Neural progenitor cell (in vitro differentiated cells): ENCODE measurements at places on chromosomes 7 and 10.
A peak's percentile ranks its signal among the peaks of the same experiment; 100 is the strongest.

DNA sequence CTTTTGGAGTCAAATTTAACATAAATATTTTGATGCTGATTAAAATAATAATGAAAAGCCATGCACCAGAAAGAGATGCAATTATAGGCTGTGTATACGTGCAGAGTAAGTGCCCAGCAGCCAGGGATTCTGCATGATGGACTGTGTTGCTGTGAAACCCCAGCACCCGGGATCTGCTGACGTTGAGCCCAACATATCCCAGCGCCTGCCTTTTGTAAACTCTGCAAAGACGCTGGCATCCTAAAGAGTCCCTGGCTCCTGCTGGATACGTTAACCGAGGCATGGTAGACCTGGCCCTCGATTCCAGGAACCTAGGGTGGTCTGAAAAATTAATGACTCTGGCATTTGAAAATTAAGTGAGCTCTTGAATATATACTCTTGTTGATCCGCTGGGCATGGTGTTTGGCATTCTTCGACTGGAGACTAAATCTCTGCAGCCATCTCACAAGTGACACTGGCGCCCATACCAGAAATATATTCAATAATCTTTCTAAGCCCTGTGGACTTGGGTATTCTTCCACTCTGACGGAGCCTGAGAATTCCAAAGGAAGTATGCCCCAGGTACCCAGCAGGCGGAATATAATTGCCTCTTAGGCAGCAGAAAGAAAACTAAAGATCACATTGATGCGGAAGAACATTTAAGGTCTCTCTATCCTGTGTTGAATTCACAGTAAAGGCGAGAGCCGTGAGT is 191.2 kb upstream of the SH2B2 start:
- DNase-seq = no peak

DNA sequence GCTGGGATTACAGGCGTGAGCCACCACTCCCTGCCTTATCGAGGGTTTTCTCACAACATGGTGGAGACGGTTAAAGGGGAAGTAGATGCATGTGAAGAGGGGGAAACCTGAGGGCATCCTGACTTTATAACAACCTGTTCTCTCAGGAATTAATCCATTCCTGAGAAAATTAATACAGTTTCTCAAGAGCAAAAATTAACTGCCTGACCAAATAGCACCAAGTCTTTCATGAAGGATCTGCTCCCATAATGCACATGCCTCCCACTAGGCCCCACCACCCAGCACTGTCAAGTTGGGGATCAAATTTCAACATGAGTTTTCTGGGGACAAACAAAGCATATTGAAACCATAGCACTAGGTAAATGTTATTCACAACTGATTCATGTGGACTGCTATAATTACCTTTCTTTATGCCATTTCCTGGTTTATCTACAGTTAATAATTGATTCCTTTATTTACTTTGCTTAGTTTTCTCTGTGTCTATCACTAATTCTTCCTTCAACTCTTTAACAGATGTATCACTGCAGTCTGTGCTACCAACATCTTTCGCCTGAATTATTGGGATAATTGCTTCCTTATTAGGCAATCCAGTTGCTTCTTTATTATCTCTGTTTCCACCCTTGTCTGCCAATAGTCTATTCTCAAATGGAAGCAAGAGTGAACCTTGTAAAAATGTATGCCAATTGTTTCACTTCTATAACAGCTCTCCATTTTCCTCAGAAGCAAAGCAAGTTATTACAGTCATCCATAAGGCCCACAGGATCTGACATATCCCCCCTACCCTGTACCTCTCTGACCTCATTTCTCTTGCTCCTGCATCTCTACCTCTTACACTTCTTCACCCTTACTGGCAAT is 12.9 kb upstream of the MICU1 start:
- no peak for DNase-seq

DNA sequence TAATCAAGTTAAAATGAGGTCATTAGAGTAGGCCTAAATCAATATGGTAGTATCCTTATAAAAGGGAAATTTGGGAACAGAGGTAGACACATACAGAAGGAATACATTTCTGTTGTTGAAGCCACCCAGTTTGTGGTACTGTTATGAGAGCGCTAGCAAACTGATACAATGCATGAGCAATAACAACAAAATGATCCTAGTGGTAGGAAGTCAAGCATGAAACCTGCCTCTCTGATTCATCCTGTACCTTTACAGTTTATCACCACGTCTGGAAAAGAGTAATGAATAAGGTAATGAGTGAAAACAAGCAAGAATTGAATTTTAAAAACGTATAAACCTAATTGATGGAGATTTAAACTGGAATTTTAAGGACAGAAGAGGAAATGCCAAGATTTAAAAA is 217.2 kb downstream of the PCLO start:
- no peak for DNase-seq

- DNase-seq = no peak
Measured at GRCh38 chr7:90817151-90817550, 221.0 kb downstream of the CDK14 start.

- DNase-seq = peak; percentile 62
Measured at GRCh38 chr10:13890233-13891127, 303.7 kb downstream of the PRPF18 start.

GRCh38 chr10:21953585-21954057 is 49.9 kb downstream of the DNAJC1 start:
- DNase-seq = peak; percentile 59

- DNase-seq = no peak
Measured at GRCh38 chr7:17371671-17372524, 73.4 kb downstream of the AHR start.

GRCh38 chr10:72097448-72098300 is 9.3 kb upstream of the SPOCK2 start:
- no peak for DNase-seq

DNA sequence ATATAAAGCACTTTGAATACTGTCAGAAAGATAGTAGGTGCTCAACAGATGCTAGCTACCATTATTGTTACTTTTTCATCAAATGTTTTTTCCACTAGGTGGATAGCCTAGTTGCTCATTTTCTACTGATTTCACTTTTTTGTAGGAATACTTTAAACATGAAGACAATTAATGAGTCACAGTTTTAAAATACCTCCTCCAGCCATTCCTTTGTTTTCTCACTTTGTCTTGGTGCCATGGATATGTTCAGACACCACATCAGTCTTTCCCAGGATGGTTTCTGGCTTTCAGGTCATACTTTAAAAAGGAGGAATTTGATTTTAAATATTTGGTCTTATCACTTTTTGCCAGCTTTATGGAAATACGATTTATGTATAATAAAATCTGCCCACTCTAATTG is 147.1 kb upstream of the MGMT start:
- no peak for DNase-seq

- no peak for DNase-seq
Measured at GRCh38 chr7:100472121-100472851, 6.7 kb downstream of the TSC22D4 start.

DNA sequence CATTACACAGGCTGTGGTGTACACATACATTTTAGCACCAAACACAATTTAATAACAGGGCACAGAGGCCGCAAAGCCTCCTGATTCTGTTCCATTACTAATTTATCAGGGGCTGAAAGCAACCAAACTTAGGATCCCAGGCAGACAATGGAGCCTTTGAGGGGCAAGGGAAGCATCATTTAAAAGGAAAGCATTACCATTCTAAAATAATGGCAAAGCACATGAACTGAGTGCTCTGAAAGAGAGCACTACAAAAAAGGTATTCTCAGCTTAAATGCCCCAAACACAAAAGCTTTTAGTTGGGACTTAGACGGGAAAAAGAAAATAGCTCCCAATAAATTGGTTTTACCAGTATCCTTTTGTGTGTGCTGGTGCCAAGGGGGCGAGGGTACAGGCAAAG is 282.0 kb upstream of the ETV1 start:
- peak; percentile 69 for DNase-seq

DNA sequence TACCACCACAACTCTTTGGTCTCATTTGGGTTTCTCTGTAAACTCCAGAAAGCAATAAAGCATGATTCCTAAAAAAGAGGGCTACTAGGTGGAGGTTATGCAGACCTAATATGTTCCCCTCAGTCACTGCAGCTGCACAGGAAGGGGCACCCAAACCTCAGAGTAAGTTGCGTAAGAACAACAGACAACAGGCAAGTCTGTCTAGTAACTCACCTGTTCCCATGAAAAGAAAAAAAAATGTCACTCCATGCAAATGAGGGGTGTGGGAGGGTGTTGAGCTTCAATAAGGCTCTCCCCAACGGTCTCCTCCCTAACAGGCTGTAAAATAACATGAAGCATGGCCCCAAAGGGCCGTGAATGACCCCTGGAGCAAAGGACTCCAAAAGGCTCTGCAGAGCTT is 461.4 kb downstream of the KCNMA1 start:
- no peak for DNase-seq

GRCh38 chr7:137953043-137953664 is 48.7 kb downstream of the CREB3L2 start:
- DNase-seq = peak; percentile 58

- DNase-seq = no peak
Measured at GRCh38 chr10:70343712-70344111, 38.7 kb downstream of the LRRC20 start.

DNA sequence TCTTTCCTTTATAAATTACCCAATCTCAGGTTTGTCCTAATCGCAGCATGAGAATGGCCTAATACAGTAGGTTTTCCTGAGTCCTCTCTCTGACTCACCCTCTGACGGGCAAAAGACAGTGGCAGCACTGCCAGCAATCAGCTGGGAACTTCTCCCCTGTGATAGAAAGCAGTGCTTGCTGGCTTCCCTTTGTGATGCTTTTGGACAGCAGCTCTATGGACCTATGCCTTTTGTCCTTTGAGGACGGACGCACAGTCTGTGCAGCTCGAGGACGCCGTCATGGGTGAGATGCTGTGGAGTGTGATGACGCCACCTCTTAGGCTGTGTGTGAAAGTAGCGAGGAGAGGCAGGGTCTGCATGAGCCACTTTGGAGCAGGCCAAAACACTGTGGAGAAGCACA is 68.8 kb downstream of the KIAA1217 start:
- no peak for DNase-seq

DNA sequence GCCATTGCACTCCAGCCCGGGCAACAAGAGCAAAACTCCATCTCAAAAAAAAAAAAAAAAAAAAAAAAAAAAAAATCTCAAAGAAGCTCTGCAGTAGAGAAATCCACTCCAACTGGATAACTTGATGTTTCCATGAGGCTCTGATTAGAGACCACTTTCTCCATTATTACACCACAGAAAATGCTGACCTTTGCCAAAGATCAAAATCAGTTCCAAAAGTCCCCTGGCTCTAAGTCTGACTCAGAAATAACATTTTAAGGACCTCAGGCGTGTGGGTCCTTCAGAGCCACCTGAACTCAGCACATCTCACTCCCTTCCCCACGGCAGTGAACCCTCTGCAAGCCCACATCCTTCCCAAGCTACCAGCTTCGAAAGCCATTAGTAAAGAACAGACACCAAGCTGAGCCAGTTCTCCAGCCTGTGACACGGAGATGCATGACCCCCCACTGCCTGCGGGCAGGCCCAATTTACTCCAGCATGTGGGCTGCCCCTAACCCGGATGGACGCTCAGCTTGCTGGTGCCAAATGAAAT is 13.8 kb upstream of the TMEM120A start:
- no peak for DNase-seq

DNA sequence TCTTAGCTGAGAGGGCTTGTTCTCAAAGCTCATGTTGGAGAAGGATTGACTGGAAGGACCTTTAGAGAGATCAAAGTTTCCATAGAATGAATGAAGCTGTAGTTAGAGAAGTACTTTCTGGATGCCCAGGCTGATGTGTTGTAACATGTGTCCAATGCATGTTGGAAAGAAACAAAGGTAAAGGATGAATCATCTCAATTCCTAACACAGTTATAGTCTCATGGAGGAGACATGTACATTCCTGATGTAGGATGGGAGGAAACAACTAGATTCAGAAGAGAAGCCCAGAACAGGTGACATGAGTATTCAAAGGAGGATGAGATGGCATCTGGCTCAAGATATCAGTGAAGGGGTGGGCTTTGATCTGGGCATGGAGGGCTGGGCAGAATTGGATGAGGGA is 152.7 kb downstream of the SH2D4B start:
- no peak for DNase-seq

GRCh38 chr7:31340603-31341002 is at the start of gene NEUROD6:
NEUROD6 (minus strand) TSS chr7:31340726; CDS start chr7:31339268, 1,458 bp downstream.
- no peak for DNase-seq

DNA sequence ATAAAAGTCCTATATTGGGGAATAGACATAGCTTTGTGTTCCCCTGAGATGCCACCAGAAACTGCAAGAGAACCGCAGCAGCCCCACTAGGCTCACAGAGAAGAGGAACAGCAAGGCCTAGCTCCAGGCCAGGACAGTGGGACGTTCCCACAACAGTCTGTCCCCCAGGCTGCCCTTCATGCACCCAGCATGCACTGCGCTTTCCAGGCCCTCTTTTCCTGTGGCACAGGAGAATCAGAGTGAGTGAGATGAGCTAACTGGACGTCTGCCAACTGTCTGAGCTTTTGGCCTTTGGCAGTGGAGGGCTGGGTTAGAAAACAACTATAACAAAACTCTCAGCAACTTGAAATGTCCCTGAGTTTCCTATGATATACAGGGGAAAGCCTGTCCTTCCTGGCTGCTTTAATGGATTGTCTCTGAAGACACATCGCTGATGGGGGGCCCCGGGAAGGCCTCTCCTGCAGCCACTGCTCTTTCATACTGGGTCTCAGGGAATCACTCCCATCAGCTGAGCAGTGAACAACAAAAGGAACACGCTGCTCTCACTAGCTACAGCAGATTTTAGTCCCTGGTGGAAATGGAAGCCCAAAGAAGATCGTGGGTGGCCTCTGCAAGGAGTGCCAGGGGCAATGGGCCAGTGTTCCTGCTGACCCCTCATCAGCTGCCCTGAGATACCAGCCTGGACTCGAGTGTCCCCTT is 53.5 kb downstream of the PODXL start:
- DNase-seq = no peak

DNA sequence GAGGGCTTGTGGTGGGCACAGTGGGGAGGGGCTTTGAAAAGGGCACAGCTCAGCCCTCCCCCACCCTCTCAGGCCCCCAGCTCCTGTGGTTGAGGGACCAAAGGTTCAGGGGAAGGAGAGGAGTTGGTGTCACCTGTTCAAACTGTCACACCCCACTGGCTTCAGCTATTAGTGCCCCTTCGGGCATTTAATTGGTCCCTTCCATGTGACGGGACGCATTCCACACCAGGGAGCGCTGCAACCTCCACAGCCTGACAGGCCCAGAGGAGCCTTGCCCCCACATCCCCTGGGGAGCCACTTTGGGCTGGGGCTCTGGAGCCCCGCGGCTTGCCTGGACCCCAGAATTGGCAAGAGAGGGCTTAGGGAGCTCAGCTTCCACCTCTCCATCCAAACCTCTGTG is 75.7 kb downstream of the C10orf105 start:
- DNase-seq = no peak
